ENCODE measurements at places on chromosomes 12 and 14.
A peak's percentile ranks its signal among the peaks of the same experiment; 100 is the strongest.

GRCh38 chr14:74977164-74977900 is 21.9 kb upstream of the PGF start:
- DNase-seq, result peak; percentile 44

- DNase-seq, result no peak
Measured at GRCh38 chr14:89603938-89604480, 187.0 kb upstream of the FOXN3 start.

GRCh38 chr12:106211973-106212372 is 35.8 kb downstream of the CKAP4 start:
- DNase-seq, result no peak

DNA sequence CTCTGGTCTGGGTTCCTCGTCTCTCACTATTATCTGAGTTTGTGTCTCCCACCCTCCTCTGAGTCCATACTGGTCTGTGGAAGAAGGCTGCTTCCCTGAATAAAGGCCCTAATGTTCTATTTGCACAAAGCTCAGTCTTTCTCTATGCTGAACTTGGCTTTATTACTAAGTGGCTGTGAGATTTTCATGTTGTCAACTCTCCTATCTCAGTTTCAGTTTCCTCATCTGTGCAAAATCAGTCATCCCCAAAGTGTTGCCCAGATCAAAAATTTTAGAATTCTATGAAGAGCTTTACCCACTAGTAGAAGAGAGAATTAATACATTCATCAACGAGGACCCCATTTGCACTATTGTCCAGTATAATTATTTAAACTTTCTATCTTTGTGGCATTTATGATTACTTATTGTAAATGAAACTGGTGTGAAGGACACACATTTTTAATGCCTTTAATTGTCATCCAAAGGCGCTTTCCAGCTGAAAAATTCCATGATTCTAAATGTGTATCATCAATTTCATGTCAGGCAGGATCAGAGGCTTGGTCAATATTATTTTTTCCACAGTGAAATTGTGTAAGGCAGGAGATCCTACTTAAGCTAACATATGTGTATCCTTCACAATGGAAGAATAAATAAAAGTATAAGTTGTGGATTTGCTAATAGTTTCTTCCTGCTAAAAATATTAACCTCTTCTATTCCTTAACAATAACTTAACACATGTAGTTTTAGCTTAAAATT is 79.1 kb upstream of the EEA1 start:
- no peak for DNase-seq

- no peak for DNase-seq
Measured at GRCh38 chr12:101740566-101740965, 1.3 kb upstream of the SYCP3 start.

- DNase-seq, result no peak
Measured at GRCh38 chr14:58785701-58786100, 147.9 kb downstream of the DACT1 start.

Data from activated CD8-positive, alpha-beta memory T cell treated with anti-CD3 and anti-CD28 coated beads, Interleukin-2, amount 50 U/mL, for 48 hours (primary cell).